ENCODE measurements at places on chromosomes 5 and 9. TPM values are rescaled to one million over a fixed set of nuclear protein-coding genes. Genes with fewer than 3 reads are reported as not detected.

DNA sequence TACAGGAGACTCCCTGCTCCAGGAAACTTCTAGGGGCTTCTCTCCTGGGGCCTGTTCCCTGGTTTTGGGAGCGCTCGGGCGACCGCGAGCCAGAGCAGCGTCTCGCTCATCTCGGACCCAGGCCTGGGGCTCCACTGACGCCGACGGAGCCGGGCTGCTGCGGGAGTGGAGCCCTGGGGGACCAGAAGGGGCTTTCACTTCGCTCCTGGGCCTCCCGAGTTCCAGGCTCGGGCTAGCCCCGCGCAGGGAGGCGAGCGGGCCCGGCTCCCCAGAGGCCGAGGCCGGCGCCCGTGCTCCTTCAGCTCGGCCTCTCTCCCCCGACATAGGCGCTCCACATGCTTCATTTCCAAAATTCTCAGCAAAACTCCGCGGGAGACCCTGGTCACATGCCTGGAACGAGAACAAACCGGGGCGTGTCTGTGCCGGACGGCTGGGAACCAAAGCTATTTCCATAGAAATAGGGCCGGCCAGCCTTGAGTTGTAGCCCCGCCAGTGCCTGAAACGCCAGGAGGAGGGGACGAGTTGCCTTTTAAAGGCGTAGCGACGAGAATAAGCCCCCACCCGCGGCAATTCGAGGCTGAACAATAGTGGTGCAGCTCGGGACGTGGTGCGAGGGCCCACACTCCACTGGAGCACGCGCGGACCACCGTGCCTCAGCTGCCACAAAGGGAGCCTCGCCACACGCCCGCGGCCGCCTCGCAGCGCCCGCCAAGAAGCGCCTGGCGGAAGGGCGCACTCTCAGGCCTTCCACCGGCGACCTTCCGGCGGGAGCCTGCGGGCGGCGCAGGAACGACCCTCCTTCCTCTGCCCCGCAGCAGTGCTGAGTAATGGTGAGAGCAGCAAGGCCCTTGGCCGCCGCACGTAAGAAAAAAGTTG, 1.1 kb upstream of the G3BP1 start:
- DNase-seq, result peak; percentile 93

- DNase-seq, result no peak
These were observed 130.8 kb downstream of the ZNF354C start for GRCh38 chr5:179190851-179191505.

DNA sequence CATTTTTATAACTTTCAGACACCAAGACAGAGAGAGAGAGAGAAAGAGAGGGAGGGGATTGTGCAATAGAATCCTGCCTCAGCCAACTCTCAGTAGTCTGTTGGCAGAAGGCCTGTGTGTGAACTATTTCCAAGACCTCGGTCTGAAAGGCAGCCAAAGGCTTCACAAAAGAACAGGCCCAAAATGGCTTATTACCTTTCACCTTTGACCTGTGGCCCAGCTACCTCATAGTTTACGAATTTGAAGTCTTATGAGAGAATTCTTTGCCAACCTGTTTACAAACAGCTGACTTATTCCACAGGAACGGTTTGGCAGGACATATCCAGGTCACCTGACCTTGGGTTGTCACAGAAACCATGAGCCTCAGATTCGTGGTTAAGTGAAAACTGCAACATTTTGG, 48.6 kb downstream of the NR2F1-AS1 start:
- DNase-seq, result peak; percentile 85

DNA sequence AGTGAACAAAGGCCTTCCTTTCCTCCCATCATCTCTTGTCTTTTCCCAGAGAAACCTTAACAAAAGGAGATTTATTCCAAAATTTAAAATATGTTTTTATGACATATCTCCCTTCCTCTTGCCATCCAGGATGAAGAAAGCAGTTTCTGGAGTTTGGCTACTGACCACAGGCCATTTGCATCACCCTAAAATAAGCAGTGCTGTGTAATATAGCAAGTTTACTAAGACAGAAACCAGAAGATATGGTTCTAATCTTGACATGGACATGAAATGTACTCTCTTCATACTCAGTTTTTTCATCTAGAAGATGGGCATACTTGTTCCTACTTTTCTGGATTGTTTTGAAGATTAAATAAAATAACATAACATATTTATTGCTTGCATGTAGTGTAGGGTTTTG, 50.2 kb upstream of the ZFAND5 start:
- no peak for DNase-seq

GRCh38 chr9:77944556-77945243, 86.9 kb downstream of the GNAQ start:
- DNase-seq, result peak; percentile 54

DNA sequence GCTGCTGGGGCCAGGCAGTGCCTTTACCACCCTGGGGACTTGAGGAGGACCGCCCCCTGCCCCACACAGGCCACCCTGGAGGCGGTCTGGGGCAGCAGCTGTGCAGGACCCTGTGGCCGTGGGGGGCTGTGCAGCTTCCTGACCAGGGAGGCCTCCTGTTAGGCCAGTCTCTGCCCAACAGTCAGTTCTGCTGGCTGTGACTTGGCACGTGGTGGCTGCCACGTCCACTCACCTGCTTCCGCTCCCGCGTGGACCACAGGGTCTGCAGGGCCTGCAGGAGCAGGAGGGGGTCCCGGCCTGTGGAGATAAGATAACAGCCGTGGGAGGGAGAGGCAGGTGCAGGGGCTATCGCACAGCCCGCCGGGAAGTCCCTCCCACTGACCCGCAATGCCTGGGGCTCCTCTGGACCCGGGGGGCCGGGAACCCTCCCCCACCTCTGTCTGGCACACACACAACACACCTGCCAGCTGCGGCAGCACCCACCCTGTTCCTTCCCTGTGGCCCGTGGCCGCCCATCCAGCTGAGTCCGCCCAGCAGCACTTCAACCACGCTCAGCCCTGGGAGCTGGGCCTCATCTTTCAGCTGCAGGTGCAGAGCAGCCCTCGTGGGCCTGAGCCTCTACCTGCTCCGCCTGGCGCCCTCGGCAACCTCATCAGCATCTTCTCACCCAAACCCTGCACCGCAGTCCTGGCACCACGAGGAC, 39.7 kb downstream of the EXD3 start:
- DNase-seq, result peak; percentile 11

GRCh38 chr9:107683566-107683965, 194.0 kb upstream of the KLF4 start:
- DNase-seq, result no peak

GRCh38 chr5:179618923-179619554, 4.4 kb downstream of the HNRNPH1 start:
- DNase-seq, result no peak

DNA sequence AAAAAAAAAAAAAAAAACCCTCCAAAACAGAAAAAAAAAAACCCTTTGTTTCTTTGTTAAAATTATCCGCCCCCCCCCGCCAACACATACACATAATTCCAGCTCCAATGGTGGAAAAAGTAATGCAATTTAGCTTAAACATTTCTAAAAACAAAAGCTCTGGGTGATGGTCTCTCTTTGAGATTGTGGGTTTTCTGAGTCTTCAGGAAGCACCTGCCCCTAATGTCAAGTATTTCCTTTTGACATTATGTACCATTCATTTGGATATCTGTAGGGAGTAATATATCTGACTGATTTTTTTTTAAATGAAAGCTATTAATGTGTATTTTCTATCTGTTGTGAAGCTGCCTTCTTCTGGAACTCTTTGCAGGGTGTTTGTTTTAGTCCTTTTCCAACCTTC, 389.7 kb downstream of the TAF11L14 start:
- DNase-seq, result no peak

DNA sequence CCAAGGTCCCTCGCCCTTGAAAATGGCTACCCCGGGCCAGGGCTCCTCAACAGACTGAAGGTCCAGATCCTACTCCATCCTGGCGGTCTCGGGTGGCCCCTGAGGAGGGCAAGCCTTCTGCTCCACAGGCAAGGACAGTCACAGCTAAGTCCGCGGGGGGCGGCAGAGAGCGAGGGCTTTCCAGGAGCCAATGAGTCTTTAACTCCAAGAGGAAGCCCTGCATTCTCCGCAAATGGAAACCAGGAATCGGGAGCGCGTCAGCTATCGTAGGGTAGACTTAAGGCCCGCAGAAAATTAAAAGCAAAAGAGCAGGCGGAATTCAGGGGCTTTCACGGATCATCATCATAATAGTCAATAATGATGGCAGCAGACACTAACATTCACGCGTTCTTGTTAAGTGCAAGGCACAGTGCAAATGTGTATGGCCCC, 87.8 kb upstream of the TNFAIP8 start:
- DNase-seq, result peak; percentile 95

GRCh38 chr9:3088219-3088618, 244.3 kb upstream of the PUM3 start:
- no peak for DNase-seq

Gene OR1J4
- not detected for total RNA-seq

Gene STC2
- total RNA-seq, result 13.0 TPM

Gene SLC36A3
- not detected for total RNA-seq

Gene MYORG
- total RNA-seq, result 4.6 TPM

Measured in right cardiac atrium (tissue), 5 donors.